ENCODE measurements at places on chromosomes 3 and 15.

GRCh38 chr3:45948311-45948781, 5.1 kb downstream of the CXCR6 start:
- DNase-seq: no peak

GRCh38 chr3:186612721-186613636, at the start of gene AHSG:
AHSG (plus strand) TSS chr3:186613060; CDS start chr3:186613142, 82 bp downstream.
- DNase-seq: no peak

DNA sequence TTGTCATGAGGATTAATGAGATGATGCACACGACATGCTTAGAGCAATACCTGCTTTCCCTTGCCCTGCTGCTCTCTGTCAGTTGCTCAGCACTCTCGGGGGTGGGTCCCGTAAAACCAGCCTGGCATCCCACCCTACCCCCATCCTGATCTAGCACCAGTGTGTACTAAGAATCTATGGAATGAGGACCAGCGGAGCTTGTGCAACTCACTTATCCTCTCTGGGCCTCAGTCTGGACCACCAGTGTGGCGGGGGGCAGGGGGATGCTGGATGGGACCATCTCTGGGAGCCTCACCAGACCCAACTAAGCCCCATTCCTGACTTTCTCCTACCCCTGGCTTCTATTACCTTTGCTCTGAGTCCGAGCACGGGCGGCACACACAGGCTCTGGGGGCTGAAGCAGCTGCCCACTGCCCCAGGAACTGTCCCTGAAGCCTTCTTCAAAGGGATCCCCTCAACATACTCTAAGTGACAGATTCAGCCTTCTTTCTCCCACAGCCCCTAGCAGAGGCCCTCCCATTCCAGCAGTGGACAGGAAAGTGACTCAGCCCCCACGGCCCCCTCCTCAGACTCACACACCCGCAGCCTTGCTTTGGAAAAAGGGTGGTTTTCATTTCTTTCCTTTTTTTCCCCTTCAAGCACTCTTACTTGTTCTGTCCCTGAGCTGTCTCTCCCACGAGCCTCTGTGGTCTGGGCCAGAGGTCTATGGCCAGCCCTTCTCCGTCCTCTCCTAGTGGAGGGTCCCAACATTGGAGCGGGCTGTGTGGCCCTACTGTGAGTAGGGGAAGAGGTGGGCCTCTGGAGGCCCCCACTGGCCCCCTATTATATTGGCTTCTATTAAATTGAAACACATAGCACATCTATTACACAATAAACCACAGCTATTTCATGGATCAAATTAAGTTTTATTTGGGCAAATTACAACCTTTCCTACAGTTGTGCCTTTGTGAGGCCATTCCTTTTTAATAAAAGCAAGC, 100.3 kb downstream of the SMAD6 start:
- DNase-seq: no peak

GRCh38 chr15:33968224-33968623, at the start of gene CHRM5:
CHRM5 (plus strand) TSS chr15:33968497; CDS start chr15:34062718, 94,221 bp downstream.
- DNase-seq: no peak

DNA sequence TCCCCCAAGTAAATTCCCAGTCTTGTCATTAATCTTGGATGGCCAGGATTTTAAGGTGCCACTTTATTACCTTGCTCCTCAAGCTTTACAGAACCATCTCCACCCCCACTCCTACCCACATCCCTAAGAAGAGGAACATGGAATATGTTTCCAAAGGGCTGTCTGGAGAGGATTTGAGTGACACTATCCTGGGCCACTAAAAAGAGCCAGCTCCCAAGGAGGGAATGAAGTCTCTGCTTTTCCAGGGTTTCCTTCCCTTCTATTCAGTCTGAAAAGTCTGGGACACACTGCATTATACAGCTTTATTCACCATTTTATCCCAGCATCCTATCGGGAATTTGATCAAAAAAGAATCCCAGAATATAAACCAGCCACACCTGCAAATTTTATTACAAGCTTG, 35.6 kb upstream of the MECOM start:
- DNase-seq: no peak

GRCh38 chr3:76585794-76586392, 454.0 kb upstream of the ROBO2 start:
- DNase-seq: no peak

Data from amygdala (tissue), 56 donors.